ENCODE measurements at places on chromosomes 4 and X.

- no peak for DNase-seq
Observed at GRCh38 chr4:146183209-146183608, 7.7 kb downstream of the LSM6 start.

DNA sequence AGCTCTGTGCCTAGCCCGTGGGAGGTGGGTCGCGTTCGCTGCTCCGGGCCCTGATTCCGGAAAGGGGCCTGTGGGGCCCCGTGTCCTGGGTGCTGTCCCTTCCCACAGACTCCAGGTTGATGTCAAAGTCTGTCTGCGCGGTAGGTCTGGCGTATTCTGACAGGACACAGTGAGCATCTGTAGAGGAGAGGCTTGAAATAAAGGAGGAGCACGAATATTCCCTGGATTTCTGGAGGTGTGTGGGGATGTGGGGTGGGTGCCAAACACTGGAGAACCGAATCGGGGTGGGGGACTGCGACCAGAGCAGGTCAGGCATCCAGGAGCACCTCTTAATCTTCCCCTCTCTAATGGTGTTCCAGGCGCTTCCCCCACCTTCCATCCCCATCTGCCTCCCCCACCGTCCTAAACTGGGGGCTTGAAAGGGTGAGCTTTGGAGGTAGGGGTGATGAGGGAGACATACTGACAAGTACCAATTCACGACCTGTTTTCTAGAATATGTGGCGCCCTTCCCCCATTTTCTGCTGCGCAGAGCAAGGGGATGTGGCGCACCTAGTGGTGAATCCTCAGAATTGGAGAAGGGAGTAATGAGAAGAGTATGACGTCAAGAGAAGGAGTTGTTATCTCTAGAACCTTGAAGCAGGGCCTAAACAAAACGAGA lies 877 bp downstream of the GPRASP1 start:
- DNase-seq, result peak; percentile 24

- DNase-seq, result no peak
Observed at GRCh38 chr4:81346719-81347118, 125.0 kb downstream of the RASGEF1B start.

GRCh38 chrX:154125391-154126040 lies 18.5 kb upstream of the OPN1LW start:
- no peak for DNase-seq

DNA sequence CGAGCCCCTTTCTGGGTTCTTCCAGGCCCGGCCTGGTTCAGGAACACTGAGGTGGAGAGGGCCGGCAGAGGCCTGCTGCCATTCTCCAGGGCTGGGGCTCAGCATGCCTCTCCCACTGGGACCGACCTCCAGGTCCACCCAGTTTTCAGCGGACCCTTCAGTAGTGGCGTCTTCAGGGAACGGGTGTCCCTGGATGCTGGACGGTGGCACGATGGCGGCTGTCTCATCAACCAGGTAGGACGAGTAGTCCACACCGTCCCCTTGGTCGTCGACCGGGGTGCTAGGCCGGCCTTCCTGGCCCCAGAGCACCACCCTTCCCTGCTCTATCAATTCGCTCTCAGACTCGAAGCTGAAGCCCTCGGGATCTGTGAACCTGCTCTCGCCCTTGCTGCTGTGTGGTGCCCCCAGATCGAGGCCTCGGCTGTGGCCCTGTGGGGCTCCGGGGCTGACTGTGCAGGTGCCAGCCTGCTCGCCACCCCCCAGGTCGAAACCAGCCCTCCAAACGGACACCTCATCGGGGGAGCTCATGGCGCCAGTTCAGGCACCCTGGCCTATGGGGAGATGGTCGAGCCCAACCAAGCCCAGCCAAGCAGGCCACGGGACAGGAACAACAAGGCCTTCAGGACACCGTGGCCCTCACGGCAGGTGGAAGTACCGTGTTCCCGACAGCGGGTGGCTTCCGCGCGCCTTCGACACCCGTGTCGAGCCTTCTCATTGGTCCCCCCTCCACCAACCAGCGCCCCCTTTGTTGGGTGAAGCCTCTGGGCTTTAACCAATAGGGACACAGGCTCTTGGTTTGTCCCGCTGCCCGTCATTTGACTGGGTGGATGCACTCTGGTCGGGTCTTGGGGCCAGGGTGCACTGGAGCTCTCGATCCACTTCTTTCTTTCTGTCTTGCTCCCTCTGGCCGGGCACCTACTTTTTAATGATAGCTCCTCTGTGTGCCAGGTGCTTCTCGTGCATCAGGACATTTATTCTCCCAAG lies 814 bp upstream of the LOC101059915 start:
- no peak for DNase-seq

DNA sequence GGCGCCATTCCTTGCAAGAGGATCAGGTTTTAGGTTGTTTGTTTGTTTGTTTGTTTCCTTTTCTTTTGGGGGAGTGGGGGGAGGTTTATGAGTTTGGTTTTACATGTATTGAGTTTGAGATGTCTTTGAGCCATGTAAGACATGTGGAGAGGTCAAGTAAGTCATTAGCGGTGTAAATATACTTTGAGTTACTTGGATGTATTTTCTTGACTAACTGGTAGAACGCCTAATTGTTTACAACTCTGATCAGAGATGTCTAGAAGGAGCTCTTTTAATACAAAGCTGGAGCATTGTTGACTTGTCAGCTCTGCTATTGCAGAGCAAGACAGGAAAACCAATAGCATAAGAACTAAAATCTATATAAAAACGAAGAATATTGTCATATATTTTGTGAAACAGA lies 57.1 kb downstream of the ANXA3 start:
- no peak for DNase-seq

DNA sequence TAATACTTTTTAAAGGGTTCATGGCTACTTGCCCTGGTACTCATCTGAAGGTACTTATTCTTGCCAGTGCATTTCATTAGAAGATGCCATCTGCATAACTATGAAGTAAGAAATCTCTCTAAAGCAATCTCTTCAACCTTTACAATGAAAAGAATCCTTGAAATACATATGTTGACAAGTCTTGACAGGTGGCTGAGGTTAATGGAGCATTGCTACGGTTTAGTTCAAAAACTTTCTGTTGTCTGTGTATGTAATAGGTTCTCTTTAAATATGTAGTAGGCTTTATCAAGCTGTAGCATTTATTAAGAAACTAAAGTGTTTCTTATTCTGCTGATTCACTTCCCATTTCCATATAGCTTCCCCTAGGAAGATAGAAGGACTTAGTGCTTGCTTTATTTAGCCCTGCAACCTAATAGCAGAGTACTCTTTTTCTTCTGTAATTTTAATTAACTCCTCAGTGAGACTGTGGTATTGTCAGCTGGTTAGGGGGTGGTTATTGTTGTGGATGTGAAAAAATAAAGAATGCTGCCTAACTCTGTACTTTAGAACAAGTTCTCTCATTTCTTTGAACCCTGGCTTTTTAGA lies 39.3 kb downstream of the SLAIN2 start:
- DNase-seq, result no peak

GRCh38 chr4:68245594-68245993 lies at the start of gene TMPRSS11B:
Gene TMPRSS11B (minus strand): TSS chr4:68245694. CDS start chr4:68245558, 136 bp downstream.
- DNase-seq, result no peak

GRCh38 chrX:119406776-119407175 lies 7.6 kb downstream of the SLC25A43 start:
- no peak for DNase-seq

- DNase-seq, result no peak
Observed at GRCh38 chr4:65311120-65311519, 359.2 kb downstream of the EPHA5 start.

DNA sequence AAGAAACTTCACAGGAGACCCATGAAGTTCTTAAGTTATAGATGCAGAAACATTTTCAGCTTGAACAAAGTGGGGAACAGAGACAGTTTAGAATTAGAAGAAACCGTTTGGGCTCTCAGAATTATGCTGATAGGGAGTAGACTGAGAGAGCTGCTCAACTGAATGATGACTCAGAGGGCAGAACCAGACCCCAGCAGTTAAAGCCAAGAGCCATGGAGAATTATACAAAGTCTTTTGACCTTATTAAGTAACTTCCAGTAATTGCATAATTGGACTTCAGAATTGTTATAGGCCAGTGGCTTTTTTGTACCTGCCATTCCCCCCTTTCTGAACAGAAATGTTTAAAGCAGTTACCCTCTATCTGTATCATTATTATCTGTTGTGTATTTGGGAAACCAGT lies 642.1 kb downstream of the CCSER1 start:
- DNase-seq, result no peak

DNA sequence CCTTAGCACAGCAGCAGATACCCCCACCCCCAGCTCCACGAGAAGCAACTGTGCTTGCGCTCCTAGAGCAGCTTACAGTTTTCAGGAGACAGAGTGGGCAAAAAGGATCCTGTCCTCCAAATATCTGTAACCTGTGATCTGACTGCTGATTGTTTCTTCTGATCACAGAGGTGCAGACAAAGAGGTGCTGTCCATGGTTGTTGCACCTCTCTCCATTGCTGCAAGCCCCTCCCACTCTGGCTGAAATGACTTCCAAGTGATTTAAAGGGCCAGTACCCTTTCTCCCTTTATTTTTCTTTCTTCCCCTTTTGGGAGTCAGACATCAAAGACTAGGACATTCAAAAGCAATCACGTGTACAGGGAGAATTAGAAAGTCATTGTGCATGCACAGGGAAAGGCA lies 205.3 kb upstream of the GEMIN8 start:
- no peak for DNase-seq

DNA sequence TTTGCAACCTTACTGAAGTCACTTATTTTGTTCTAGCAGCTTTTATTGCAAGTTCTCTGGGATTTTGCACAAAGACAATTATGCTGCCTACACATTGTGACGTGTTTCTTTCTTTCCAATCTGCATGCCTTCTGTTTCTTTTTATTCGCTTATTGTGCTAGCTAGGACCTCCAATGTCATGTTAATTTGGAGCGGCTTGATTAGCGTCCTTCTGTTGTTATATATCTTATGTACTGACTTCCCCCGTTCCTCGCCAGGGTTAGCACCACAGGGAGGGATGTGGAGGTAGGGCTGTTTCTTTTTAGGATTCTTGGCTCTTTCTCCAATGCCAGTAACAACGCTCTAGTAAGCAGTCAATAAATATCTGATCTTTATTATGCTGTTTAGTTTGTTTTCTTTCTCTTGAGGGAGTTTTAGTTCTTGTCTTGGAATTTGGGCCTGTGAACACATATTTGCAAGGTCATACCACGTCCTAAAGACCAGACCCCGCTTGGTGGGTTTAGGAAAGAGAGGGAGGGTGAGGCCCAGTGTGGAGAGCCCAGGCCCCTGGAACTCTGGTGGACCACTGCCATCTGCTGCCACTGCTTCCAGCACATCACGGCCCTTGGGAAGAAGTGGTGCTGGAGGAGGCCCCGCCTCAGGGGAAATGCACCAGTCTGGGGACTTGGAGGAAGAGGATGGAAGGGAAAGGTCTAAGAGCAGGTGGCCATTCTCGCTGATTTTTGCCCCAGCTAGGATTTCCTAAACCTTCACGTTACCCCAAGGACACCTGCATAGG lies 129.1 kb downstream of the TRIML1 start:
- no peak for DNase-seq

GRCh38 chrX:79081895-79082512 lies 62.5 kb upstream of the GPR174 start:
- DNase-seq, result no peak

DNA sequence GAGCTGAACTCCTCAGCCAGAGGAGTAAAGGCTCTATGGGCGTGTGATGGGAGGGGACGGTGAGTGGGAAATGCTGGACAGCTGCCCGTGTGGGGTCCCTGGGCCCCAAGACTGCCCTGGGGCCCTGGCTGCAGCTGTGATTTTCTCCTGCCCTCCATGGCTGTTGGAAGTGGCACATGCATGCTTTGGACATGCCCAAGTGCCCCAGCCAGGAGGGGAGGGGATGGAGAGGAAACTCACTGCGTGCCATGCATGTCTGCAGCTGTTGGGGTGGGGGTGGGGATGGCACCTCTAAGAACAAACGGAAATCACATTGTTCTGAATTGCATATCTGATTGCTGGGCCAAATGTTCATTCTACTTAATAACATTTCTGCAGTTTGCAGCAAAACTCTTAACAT lies 52.4 kb downstream of the MID2 start:
- DNase-seq, result no peak

GRCh38 chr4:18840481-18840880 lies 818.9 kb upstream of the LCORL start:
- DNase-seq, result no peak

GRCh38 chrX:17459008-17459611 lies 84.1 kb downstream of the NHS start:
- no peak for DNase-seq

DNA sequence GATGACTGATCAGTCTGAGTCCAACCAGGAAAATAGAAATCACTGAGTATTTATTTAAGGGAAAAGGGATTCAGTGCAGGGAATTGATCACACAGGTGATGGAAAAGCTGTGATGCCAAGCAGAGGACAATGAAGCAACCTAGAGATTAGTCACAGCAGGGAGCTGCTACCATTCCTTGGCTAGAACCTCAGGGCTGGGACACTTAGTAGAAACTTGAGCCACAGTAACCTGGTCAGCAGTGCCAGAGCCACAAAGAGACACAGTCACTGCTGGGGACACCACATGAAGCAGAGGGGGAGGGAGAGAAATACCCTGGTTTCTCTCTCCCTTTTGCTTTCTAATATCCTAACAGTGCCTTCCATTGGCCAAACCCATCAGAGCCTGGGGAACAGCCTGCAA lies 38.7 kb downstream of the RTL9 start:
- DNase-seq, result no peak

DNA sequence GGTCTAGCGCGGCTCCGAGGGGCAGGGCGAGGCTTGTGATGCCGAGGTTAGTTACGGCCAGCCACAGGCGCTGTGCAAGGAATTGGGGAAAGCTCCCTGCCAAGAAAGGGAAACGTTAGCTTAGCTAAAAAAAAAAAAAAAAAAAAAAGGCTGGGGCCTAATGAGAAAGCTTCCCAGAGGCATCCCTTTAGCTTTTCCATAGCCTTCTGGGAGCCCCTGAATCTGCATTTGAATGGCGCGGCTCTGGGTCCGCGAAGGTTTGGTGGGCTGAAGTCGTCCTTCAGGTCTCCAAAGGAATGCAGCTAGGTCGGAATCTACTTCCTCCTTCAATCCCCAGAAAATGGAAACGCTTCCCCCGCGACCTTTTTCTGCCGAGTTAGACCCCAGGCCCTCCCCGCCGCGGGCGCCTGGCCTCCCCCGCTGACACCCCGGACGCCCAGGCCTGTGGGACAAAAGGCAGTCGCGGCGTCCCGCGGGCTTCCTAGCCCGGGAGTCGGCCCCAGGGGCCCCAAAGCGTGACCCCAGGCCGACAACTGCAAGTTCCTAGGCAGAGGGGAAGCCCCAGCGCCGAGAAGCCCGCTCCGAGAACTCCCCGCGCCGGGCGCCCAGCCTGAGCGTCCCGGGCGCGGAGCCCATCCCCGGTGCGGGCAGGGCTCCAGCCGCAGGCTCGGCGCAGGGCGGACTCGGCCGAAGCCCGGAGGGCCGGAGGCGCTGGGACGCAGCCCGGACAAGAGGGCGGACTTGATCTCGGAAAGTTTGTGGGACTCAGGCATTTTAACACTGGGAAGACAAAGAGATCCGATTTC lies 605 bp upstream of the FAT1 start:
- no peak for DNase-seq

DNA sequence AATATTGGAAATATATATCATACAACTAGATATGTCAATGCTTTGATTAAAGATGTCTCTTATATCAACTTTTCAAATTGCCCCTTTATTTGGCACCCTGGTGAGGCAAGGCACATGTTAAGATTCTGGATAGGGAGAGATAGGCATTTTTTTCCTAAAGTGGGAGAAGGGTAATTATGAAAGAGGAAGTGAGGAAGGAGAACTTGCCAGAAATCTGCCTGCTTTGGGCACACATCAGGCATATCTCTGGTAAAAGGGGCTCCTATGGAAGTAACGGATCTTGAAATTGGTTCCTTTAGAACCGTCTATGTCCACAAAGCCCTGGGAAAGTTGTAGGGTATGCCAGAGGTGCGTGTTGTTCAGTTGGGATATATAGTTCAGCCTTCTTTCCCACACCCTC lies 5.7 kb downstream of the IL15 start:
- no peak for DNase-seq

GRCh38 chr4:71498625-71499024 lies 159.8 kb downstream of the SLC4A4 start:
- DNase-seq, result no peak

Data from activated naive CD4-positive, alpha-beta T cell (primary cell).